ENCODE measurements at places on chromosomes 3 and 15. TPM values are rescaled to one million over a fixed set of nuclear protein-coding genes. Genes with fewer than 3 reads are reported as not detected.

- DNase-seq, result peak; percentile 73
- H3K4me3 ChIP-seq, result peak overlapping the region; percentile 56
- no peak overlapping the region for H3K27ac ChIP-seq
- peaks cover 23% of the 10 kb centered on the region for H3K27me3 ChIP-seq
- no peaks in the 10 kb centered on the region for H3K36me3 ChIP-seq
- H3K4me1 ChIP-seq, result no peaks in the 10 kb centered on the region
Observed at GRCh38 chr15:82647835-82648256, 683 bp upstream of the CPEB1 start.

- no peaks in the 10 kb centered on the region for H3K27me3 ChIP-seq
- H3K27ac ChIP-seq, result no peak overlapping the region
- peaks cover 5% of the 10 kb centered on the region for H3K36me3 ChIP-seq
- H3K4me3 ChIP-seq, result no peak overlapping the region
- DNase-seq, result no peak
Observed at GRCh38 chr3:146739203-146739671, 134.1 kb upstream of the PLSCR5 start.

GRCh38 chr15:63991706-63992105 lies 54.6 kb downstream of the DAPK2 start:
- H3K27me3 ChIP-seq, result no peaks in the 10 kb centered on the region
- no peak overlapping the region for H3K27ac ChIP-seq
- no peaks in the 10 kb centered on the region for H3K36me3 ChIP-seq
- H3K4me3 ChIP-seq, result no peak overlapping the region
- no peaks in the 10 kb centered on the region for H3K4me1 ChIP-seq
- no peak for DNase-seq

DNA sequence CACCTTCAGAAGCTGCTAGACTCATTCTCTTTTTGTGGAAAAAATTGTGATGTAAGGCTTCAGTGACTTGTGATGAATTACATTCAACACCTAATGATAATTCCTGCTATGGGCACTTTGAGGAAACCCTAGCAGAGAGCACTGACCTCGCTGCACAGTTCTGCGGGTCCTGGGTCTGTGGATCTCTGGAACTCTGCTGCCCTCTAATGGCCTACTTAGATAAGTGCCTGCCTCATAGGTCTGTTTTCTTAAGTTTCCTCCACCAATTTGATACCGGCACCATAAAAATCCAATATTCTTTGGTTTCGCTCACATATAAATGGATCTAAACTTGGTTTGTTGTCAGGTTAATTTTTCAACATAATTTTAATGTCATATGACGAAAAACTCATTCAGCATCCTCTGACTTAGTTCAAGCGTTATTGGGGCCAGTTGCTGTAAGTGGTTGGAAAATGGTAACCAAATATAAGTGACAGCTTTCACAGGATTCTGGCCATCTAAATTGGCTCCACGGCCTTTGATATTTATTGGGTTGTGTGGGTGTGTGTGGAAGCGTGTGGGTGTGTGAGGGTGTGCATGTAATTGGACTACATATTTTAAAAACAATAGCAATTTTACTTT lies 10.4 kb downstream of the SLITRK3 start:
- peak; percentile 58 for DNase-seq
- H3K27me3 ChIP-seq, result no peaks in the 10 kb centered on the region
- H3K4me1 ChIP-seq, result no peaks in the 10 kb centered on the region
- no peak overlapping the region for H3K4me3 ChIP-seq
- H3K36me3 ChIP-seq, result no peaks in the 10 kb centered on the region
- no peak overlapping the region for H3K27ac ChIP-seq

DNA sequence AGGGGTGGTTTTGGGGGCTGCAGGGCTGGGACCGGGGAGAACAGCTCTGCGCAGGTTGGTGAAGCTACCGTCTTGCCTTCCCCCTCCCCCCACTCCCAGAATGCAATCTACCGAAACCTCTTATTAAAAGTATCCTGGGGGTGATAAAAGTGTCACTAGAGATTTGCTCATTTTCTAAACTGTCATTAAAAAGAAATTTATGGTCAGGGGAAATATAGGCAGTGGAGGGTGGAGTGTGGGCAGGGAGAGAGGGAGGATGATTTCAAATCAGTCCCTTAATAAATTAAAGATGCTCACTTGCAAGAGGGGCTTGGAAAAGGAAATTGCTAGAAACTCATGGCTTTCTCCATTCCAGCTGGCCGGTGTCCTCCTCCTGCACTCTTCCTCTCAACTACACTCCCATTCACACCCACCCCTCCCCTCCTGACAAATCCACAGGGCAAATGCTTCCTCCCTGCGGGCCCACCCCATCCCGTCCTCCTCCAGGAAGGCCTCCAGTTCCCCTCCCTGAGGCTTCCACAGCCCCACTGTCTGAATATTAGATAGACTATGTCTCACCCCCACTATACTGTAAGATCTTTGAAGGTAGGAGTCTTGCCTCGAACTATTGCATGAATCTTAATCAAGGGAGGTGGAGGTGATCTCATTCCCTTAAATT lies 83.9 kb downstream of the TLE3 start:
- no peaks in the 10 kb centered on the region for H3K27me3 ChIP-seq
- DNase-seq, result no peak
- no peaks in the 10 kb centered on the region for H3K36me3 ChIP-seq

- no peak overlapping the region for H3K27ac ChIP-seq
- no peaks in the 10 kb centered on the region for H3K4me1 ChIP-seq
- DNase-seq, result no peak
- no peaks in the 10 kb centered on the region for H3K27me3 ChIP-seq
- no peaks in the 10 kb centered on the region for H3K36me3 ChIP-seq
Observed at GRCh38 chr3:179801263-179801662, 148.4 kb downstream of the USP13 start.

- H3K4me3 ChIP-seq, result no peak overlapping the region
- no peaks in the 10 kb centered on the region for H3K4me1 ChIP-seq
- peak; percentile 16 for DNase-seq
- no peak overlapping the region for H3K27ac ChIP-seq
- H3K36me3 ChIP-seq, result no peaks in the 10 kb centered on the region
Observed at GRCh38 chr3:184546252-184546651, 15.3 kb upstream of the EPHB3 start.

- no peaks in the 10 kb centered on the region for H3K4me1 ChIP-seq
- peaks cover 4% of the 10 kb centered on the region for H3K36me3 ChIP-seq
- H3K4me3 ChIP-seq, result no peak overlapping the region
- no peak overlapping the region for H3K27ac ChIP-seq
- DNase-seq, result no peak
- H3K27me3 ChIP-seq, result no peaks in the 10 kb centered on the region
Observed at GRCh38 chr15:49521802-49522201, 98.8 kb downstream of the FGF7 start.

GRCh38 chr15:80514071-80514780 lies 110.0 kb downstream of the ARNT2 start:
- no peak for DNase-seq
- no peaks in the 10 kb centered on the region for H3K36me3 ChIP-seq
- no peaks in the 10 kb centered on the region for H3K27me3 ChIP-seq
- no peaks in the 10 kb centered on the region for H3K4me1 ChIP-seq
- H3K27ac ChIP-seq, result no peak overlapping the region

DNA sequence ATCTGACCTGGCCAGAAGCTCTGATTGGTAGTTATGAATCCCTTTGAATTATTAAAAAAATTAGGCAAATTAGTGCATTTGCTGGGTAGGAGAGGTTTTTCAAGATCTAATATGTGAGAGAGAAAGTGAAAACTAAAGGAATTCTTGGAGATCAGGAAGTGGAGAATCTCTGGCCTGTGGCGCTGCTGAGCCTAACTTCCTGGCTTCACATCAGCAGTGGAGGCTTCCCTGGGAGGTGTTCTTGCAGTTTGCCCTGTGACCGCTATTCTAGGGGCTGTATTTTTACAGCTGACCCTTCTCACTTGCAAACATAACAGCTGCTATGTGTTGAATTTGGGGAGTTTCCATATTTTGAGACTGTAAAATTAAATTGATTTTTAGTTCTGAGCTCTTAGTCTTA lies 166.4 kb downstream of the ATG7 start:
- H3K4me3 ChIP-seq, result no peak overlapping the region
- no peak overlapping the region for H3K27ac ChIP-seq
- H3K4me1 ChIP-seq, result no peaks in the 10 kb centered on the region
- no peaks in the 10 kb centered on the region for H3K27me3 ChIP-seq
- H3K36me3 ChIP-seq, result no peaks in the 10 kb centered on the region

- DNase-seq, result no peak
- no peaks in the 10 kb centered on the region for H3K36me3 ChIP-seq
- H3K27me3 ChIP-seq, result no peaks in the 10 kb centered on the region
- no peak overlapping the region for H3K27ac ChIP-seq
Observed at GRCh38 chr3:12230877-12231276, 58.0 kb upstream of the PPARG start.

- H3K27me3 ChIP-seq, result no peaks in the 10 kb centered on the region
- H3K4me1 ChIP-seq, result no peaks in the 10 kb centered on the region
- no peak overlapping the region for H3K4me3 ChIP-seq
Observed at GRCh38 chr3:24201301-24201700, 256.2 kb downstream of the NR1D2 start.

DNA sequence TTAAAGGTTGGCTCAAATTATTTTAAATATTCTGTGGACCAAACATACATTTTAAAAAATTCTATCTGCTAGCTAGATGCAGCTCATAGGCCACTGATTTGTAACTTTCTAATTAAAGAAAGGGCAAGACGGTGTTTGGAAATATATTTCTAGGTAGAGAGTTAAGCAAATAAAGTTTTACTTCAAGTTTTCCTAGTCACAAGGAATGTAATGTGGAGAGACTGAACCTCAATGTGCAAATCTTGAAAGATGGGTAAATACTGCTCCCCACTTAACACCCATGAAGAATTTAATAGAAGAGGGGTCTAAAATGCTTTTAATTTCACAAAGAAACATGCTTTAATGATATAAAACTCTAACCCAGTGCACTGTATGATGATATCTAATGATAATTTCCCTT lies 175.2 kb downstream of the TIGIT start:
- H3K4me1 ChIP-seq, result no peaks in the 10 kb centered on the region
- no peak overlapping the region for H3K27ac ChIP-seq
- H3K27me3 ChIP-seq, result no peaks in the 10 kb centered on the region
- H3K4me3 ChIP-seq, result no peak overlapping the region
- H3K36me3 ChIP-seq, result no peaks in the 10 kb centered on the region
- DNase-seq, result no peak

DNA sequence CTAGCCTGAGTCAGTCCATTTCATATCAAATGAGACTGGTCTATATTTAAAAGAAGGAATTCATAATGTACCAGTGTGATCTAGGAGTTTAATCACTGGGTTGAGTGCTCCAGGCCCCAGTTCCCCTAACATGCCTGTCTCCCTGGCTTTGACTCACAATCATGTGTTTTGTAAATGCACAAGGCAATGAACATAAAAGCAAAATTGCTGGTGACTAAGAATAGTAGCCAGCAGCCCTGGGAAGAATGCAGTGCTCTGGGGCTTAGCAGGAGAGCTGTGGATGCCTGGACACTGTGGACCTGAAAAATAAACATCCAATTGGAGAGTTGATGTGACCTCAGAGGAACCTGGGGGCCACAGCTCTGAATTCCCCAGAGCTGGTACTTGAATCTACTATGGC lies 50.3 kb downstream of the SYNPR start:
- H3K27ac ChIP-seq, result no peak overlapping the region
- H3K27me3 ChIP-seq, result no peaks in the 10 kb centered on the region

- no peak overlapping the region for H3K27ac ChIP-seq
- H3K4me3 ChIP-seq, result no peak overlapping the region
- H3K4me1 ChIP-seq, result no peaks in the 10 kb centered on the region
- DNase-seq, result no peak
Observed at GRCh38 chr3:30962084-30962483, 67.6 kb upstream of the GADL1 start.

DNA sequence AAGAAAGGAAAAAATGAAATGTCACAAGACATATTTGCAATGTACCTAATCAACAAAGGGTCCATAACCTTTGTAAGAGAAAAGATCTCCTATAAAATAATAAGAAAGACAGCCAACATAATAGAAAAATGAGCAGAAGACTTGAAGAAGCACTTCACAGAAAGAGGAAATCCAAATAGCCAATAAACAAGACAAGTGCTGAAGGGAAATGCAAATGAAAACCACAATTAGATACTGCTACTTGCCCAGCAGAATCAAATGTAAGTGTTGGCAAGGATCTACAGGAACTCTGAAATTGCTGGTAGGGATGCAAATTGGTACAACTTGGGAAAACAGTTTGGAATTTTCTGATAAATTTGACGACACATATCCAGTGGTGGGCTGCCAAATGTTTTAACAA lies 15.1 kb upstream of the TOPAZ1 start:
- no peaks in the 10 kb centered on the region for H3K36me3 ChIP-seq
- H3K4me1 ChIP-seq, result no peaks in the 10 kb centered on the region
- H3K4me3 ChIP-seq, result no peak overlapping the region
- no peaks in the 10 kb centered on the region for H3K27me3 ChIP-seq

GRCh38 chr3:36777424-36778218 lies 13.3 kb upstream of the DCLK3 start:
- no peaks in the 10 kb centered on the region for H3K4me1 ChIP-seq
- no peak overlapping the region for H3K4me3 ChIP-seq
- H3K27me3 ChIP-seq, result no peaks in the 10 kb centered on the region
- no peaks in the 10 kb centered on the region for H3K36me3 ChIP-seq
- DNase-seq, result no peak
- H3K27ac ChIP-seq, result no peak overlapping the region

- DNase-seq, result peak; percentile 45
- H3K27ac ChIP-seq, result no peak overlapping the region
- H3K4me3 ChIP-seq, result 0 out of 3 replicates have a peak overlapping the region, but pooled peaks have one; percentile 2
- H3K36me3 ChIP-seq, result no peaks in the 10 kb centered on the region
- no peaks in the 10 kb centered on the region for H3K27me3 ChIP-seq
Observed at GRCh38 chr3:124707656-124708062, 22.6 kb upstream of the UMPS start.

- no peak overlapping the region for H3K4me3 ChIP-seq
- DNase-seq, result no peak
- H3K27me3 ChIP-seq, result no peaks in the 10 kb centered on the region
- no peak overlapping the region for H3K27ac ChIP-seq
Observed at GRCh38 chr3:158470944-158471638, 99.9 kb upstream of the MLF1 start.

GRCh38 chr3:50689558-50689957 lies 14.8 kb downstream of the DOCK3 start:
- DNase-seq, result peak; percentile 42
- H3K36me3 ChIP-seq, result peaks cover 12% of the 10 kb centered on the region

PLA2G4F gene
- not detected for total RNA-seq

SLC28A1 gene
- total RNA-seq, result not detected

PIK3R4 gene
- 28.6 TPM for total RNA-seq

ZNF80 gene
- total RNA-seq, result not detected

ALCAM gene
- total RNA-seq, result 43.7 TPM

HTR3E gene
- not detected for total RNA-seq

OIP5 gene
- 30.9 TPM for total RNA-seq

FGF7 gene
- not detected for total RNA-seq

TMEM108 gene
- total RNA-seq, result 3.5 TPM

CHL1 gene
- 0.04 TPM for total RNA-seq

SLC15A2 gene
- total RNA-seq, result 2.3 TPM

GRAMD1C gene
- 1.8 TPM for total RNA-seq

TRH gene
- not detected for total RNA-seq

SEC22C gene
- 28.2 TPM for total RNA-seq

RTP1 gene
- 6.6 TPM for total RNA-seq

AGBL1 gene
- total RNA-seq, result not detected

ALDH1A2 gene
- total RNA-seq, result 0.72 TPM

Data from H9 (cell line).